ENCODE measurements at places on chromosomes 2 and 18.
A peak's percentile ranks its signal among the peaks of the same experiment; 100 is the strongest.

DNA sequence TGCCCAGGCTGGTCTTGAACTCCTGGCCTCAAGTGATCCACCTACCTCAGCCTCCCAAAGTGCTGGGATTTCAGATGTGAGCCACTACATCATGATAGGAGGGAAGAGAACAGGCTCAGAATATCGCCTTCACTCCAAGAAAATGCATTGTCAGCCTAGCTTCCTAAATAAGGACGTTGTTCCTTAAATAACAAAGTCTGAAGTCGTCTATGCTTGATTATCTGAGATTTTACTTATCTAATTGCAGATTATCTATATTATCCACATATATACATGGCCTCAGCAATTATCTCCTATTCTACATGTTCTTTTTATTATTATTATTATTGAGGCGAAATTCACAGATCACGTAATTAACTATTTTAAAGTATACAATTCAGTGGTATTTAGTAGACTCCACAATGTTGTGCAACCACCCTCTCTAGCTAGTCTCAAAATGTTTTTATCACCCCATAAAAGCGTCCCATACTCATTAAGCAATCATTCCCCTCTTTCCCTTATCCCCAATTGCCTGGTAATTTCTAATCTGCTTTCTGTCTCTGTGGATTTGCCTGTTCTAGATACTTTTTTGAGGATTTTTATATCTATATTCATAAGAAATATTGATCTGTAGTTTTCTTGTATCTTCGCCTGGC, 95.1 kb upstream of the RFX8 start:
- no peak for DNase-seq

GRCh38 chr2:149858216-149858615, 270.6 kb upstream of the MMADHC start:
- no peak for DNase-seq

DNA sequence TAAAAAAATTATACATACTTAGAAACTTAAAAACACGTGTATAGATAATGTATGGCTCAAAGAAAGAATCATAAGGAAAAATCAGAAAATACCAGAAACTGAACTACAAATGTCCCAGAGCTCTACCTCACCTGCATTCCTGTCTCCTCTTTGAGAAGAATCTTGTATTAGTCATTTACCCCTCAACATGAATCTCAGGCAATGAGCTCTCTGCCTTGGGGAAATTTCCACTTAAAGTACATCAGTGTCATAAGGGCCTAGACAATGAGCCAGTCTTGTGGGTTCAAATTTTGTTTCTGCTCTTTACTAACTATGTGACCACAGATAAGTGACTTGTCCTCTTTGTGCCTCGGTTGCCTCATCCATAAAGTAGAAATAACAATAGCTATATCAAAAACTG, 40.1 kb downstream of the SCG2 start:
- no peak for DNase-seq

DNA sequence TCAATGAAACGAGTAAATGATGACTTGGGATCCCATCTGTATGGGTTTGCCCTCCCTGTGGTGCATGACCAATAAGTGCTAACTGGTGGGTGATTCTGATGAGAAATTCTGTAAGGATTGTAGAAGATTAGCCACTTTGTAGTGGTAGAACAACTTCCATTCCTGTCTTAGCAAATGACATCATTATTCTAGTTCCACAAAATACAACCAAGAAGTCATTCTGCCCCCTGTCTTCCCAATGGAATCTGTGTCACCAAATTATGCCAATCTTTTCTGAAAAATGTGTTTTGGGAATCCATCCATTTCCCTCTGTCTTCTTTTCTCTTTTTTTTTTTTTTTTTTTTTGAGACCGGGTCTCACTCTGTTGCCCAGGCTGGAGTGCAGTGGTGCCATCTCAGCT, 48.4 kb downstream of the SLC38A11 start:
- no peak for DNase-seq

DNA sequence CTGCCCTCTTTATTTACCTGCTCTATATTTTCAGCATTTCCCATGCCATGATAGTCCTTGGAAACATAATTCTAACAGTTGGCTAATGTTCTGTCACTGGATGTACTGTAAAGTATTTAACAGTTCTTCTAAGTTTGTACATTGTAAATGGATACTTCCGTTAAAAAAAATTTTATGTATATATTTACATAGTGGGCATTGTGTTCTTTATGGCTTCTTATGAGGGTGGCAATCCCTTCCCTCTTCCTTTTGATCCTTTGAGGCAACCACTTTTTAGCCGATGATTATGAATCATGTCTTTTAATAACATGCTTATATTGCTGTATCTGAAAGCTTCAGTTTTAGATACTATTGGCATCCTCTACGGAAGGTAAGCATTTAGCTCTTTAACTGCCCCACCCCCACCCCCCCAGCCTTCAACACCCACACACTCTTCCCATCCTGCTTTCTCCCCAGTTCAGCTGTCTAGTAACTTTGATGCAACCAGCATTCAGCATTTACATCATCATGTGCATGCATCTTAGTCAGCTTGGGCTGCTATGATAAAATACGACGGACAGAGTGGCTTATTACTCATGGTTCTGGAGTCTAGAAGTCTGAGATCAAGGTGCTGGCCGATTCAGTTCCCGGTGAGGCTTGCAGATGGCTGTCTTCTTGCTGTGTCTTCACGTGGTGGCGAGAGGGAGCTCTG, 21.0 kb upstream of the EDAR start:
- no peak for DNase-seq

DNA sequence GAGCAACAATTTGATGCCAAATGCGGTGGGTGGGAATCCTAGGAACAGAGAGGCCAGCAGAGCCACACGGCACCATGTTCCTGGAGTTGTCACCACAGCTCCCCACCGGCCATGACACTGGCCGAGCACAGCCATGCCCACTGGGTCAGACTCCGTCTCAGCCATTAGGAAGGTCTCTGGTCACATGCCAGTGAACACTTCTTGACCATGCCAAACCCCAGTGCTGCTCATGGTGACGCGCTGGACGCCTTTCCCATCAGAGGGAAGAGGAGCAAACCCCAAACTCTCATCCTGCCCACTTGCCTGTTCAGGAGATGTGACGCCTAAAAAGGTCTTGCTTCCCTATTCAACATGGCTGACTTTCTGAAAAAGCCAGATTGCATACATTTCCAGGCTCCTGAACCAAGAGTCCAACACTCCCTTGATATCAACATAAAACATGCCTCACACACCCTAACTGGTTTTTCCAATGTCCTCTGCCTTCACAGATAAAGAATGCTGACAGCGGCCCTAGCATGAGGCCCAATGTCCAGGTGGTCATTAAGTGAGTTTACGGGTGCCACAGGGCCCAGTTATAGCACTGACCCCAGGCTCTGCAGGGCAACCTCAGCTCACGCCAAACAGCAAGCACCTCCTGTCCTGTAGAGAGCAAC, 31.9 kb downstream of the TFCP2L1 start:
- no peak for DNase-seq

DNA sequence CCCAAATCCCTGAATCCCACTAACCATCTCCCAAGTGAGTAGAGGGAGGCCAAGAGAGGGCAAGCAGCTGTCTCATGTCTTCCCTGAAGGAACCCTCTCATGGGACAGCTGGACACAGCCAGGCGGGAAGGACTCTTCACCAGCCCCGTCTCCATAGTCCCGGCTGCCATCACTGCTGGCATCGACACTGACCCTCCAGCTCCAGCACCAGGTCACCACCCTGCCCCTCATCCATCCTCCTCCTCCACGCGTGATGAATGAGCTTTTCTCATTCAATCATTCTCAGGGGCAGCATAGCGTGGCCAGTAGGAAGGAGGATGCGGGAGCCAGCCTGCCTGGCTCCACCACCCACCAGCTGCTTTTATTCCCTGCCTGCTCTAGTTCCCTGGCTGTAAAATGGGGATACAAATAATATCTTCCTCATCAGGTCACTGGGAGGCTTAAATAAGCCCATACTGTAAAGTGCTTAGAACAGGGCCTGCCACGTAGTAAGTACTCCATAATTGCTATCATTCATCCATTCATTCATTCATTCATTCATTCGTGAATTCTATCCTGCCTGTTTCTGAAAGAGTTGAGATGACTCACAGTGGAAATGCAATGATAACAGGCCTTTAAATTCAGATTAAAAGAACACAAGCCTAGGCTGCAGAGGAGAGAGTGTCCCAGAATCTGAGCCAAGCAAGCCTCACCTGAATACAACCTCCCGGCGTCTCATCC, 30.5 kb upstream of the FOSL2 start:
- no peak for DNase-seq

DNA sequence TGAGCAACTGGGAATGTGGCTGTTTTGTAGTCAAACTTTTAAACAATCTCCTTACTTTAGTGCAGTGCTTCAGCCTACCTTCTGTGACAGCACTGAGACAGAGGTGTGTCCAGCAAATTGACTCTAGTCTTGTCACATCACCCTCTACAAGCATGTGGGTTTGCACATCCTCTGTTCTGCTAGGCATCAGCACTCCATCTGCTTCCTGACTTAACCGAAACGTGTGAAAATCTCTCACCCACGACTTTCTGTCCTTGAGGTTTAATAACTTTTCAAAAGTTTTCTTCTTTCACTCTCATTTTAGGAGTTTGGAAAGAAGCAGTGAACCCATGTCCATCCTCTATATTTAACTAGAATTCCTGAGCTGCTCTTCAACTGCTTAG, 42.6 kb downstream of the TTR start:
- DNase-seq: no peak

DNA sequence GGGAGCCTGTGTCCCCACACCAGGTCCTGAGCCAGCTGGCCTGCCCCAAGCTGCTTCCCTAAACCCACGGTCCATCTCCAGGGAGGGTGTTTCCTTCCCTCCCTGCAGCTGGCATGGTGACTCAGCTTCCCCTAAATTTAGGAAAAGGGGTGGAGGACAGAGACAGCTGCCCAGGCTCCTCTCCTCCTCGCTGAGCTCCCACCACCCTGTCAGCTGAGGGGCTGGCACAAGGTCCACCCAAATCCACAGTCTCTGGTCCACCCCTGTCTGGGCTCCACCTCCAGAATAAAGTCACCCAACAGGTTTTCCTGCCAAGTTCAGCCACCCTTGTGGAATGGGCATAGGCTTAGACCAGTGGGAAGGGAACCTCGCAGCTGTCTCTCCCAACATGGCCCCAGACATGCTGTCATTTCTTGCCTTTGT, 156.5 kb downstream of the TNS1 start:
- DNase-seq: no peak

GRCh38 chr2:147512206-147512605, 332.6 kb upstream of the ACVR2A start:
- DNase-seq: no peak

DNA sequence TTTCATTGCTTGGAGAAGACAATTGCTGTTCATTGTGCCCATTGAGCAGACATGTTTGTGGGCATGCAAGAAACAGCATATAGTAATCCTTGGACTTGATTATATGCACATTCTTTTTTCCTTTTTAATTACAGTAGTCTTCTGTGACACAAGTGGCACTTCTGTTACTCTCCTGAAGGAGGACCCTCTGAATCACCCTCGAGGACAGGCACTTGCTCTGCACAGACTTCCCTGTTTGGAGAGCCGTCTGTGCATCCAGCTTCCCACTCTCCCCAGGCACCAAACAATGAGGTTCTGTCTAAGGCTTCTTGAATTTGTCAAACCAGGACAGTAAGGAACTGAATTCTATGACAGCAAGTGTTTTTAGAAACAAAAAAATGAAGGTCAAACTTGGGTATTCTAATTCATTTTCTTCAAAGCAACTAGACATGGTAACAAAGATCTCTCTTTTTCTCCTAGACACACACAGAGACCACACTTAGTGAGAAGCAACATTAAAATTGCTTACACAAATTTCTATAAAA, 844.6 kb upstream of the ID2 start:
- DNase-seq: no peak

GRCh38 chr2:212665948-212666347, 127.3 kb upstream of the ERBB4 start:
- DNase-seq: no peak

DNA sequence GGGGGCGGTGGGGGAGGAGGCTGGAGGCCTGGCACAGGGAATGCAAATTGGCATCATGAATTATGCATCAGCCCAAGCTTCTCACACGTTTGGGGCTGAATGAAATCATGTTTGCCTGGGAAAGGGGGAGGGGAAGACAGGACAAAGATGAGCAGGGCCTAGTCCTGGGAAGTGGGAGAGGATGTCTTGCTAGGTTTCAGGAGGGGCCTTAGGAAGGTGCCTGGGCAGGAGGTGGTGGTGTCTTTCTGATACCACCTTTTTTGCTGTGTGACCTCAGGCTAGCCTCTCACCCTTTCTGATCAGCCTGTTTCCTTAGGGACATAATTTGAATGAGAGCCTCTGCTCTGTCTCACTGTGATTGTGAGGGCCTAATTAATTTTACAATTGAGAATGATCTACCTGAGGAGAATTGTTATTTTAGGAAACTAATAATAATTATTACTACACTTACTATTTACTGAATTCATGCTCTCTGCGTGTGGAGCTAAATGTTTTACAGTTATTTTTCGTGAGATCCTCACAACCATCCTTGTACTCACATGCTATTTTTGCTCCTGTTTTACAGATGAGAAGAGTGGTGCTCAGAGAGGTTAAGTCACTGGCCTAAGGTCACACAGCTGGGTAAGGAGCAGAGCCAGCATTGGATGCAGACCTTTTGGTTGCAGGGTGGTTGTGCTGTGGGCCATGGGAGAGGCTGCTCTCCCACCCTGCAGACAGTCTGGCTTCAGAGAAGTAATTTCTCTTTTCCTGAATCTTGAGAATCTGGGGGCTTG, 39.6 kb downstream of the INHBB start:
- no peak for DNase-seq

GRCh38 chr2:150522269-150522668, 34.8 kb upstream of the RND3 start:
- no peak for DNase-seq

DNA sequence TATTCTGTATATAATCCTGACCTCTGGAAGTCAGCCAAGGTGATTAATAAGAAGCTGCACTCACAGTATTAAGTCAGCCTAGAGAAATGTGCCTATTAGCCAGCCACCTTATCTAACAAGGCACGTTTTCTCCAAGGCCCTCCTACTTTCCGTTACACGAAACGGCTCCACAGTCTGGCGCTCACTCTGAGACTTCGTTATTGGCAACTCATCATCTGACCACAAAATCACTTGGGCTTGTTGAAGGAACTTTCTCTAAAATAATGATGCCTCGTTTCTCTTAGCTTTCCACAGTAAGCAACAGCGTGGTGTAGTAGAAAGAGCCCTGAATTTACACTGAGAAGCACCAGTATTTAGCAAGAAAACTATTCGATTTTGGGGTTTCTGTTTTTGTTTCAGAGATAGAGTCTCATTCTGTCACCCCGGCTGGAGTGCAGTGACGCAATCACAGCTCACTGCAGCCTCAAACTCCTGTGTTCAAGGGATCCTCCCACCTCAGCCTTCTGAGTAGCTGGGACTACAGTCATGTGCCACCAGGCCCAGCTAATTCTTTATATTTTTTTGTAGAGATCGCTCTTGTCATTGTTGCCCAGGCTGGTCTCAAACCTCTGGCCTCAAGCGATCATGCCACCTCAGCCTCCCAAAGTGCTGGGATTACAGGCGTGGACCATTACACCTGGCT, 53.6 kb upstream of the SLC14A1 start:
- DNase-seq: peak; percentile 66

- DNase-seq: no peak
Observed at GRCh38 chr18:32078845-32079244, 12.8 kb upstream of the RNF138 start.

- no peak for DNase-seq
Observed at GRCh38 chr2:120786038-120786960, 50.6 kb downstream of the GLI2 start.

Measured in stimulated activated CD8-positive, alpha-beta memory T cell treated with anti-CD3 and anti-CD28 coated beads, Interleukin-4, amount 100 ng/mL, for 48 hours (primary cell).